Glutamatergic neuron (in vitro differentiated cells): ENCODE measurements at places on chromosomes 5 and 9.

GRCh38 chr5:80277191-80277590, 21.3 kb upstream of the SERINC5 start:
- no peak for DNase-seq

- no peak for DNase-seq
These were observed 6.5 kb downstream of the TNPO1 start for GRCh38 chr5:72822944-72823343.

DNA sequence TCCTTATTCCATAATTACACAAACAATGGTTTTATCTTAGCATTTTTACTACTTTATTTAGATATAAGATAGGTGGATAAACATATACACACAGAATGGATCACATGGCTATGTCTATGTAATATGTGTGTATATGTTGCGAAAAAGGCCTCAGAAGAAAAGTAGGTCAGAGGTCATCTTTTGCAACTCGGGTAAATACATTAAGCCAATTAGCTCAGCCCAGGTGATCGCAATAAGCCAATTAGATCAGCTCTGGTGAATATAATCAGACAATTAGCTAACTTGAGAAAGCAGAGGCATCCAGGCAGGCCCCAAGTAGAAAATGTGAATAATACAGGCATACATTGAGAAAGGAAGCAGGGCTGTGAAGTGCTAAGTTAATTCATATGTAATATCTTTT, 24.3 kb downstream of the SLCO4C1 start:
- no peak for DNase-seq

DNA sequence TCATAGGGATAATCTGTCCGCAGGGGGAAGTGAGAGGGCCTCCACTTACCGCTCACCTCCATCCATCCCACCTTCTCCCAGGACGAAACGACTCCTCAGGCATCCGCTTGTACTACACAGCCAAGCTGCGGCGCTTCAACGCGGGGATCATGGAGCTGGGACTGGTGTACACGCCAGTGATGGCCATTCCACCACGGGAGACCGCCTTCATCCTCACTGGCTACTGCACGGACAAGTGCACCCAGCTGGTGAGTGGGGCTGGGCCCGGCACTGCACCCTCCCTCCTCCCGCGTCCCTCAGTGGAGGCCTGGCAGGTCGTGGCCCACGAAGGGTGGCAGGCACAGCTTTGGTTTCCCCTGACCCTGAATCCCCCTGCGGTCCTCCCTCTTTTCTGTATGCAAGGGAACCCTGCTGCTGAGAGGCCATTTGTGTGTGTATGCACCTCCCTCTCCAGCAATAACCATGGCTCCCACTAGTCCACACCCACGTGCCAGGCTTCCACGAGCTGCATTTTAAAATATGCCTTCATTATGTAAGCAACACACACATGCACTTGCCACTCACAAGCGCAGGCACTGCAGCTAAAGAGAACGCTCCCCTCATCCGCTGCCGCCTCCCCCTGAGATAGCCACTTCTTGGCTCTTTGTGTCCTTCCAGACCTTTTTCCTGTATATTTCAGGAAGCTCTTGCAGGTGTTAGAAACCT, 11.8 kb downstream of the DBH start:
- no peak for DNase-seq

DNA sequence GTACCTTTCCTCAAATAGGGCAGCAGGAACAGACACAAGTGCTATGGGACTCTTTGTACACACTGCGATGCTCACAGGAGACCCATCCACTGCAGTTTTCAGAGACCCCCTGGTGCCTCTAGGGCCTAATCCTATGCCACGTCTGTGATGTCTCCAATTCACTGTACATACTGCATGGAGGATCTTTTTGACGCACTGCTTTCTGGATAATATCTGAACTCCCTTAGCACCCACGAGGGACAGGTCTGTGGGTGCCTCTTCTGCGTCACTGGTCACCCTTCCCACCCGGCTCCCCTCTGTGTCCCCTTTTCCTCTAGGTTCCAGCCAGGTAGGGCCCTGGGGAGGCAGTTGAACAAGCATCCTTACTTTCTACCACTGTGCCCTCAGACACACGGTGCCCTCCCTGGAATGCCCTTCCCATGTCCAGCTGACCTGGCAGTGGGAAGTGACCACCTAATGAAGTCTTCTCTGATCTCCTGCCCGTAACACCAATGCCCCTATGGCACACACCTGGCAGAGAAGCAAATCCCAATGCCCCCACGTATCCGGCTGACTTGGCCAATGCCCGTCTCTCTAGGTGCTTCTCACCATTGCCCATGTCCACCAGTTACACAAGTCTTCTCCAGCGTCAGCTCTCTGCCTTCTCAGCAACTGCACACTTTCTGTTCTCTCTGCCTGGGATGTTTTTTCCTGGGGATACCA, 41.5 kb downstream of the FOXI1 start:
- no peak for DNase-seq

DNA sequence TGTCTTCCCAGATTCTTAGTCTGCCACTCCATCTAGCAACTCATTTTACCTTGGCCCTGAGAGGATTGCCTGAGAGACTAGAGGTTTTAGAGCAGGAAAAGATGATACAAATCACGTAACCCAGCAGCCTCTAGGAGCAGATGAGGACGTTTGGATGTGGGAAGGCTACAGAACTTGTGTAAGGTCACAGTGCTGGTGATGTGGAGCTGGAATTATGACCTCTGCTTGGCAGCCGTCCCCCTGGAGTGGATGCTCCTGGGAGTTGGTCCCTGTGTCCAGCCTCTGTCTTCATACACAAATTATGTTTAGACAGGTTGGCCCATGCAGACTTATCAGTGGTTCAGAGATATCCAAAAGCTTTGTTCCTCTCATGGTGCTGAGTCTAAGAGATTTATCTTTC, 499.0 kb downstream of the EBF1 start:
- no peak for DNase-seq

DNA sequence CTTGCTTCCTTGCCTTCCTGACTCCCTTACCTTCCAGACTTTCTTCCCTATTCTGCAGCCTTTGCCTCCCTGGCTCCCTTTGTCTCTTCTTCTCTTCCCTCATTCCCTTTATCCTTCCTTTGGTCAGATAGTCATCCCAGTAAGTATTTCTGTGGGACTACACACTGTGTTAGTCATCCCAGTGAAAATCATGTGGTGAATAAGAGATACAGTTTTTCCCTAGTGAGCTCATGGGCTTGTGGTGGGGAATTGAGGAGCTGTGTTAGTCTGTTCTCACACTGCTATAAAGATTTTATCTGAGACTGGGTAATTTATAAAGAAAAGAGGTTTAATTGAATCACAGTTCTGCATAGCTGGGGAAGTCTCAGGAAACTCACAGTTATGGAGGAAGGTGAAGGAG, 109.8 kb upstream of the EDIL3 start:
- DNase-seq = no peak

DNA sequence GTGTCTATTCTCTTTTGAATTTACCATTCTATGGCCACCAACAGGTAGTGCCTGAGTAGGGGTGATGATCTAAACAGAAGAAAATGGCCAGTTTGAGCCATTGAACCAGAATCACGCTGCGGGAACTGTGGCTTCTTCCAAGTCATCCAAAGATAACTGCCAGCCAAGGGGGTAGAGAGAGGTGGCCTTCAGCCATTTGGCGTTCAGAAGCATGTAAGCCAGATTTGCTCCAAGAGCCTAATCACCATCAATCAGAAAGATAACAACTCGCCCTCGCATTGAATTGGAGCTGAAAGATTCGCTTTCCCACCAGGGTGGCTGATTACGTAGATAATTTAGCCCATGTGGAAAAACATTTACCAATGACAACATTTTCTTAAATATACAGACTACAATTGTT, 1302.7 kb upstream of the DMAC1 start:
- DNase-seq = no peak

DNA sequence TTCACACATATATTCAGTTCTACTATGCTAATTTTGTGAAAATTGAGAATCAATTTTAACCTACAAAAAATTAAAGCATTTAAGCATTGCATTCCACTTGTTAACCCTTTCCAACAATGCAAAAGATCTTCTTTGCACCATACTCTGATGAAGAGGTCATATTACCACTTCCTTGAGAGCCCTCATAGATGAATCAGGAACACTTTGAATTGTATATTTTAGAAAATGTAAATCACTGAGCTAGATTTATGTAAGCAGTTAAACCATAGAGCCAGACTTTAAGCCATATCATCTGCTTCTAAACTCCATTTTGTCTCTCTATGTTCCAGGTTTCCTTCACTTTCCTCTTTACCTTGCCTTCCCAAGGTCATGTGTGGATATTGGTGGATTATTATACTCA, 56.5 kb upstream of the CDH18 start:
- DNase-seq = no peak

DNA sequence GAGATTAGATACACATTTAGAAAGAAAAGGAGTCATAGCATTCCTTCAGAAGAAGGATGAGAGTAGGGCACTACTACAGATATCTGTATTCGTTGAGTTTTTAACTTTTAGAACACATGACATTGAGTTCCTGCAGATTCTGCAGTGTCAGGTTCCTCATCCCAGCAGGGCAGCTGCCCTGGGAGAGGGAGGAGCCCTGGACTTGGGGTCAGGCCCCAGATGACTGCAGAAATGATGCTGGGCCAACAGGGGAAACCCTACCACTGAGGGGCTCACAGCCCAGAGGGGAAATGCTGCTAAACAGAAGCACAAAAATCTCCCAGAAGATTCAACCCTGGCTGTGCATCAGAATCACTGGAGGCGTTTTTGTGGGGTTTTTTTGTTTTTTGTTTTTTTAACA, 68.9 kb upstream of the TAF1L start:
- no peak for DNase-seq

DNA sequence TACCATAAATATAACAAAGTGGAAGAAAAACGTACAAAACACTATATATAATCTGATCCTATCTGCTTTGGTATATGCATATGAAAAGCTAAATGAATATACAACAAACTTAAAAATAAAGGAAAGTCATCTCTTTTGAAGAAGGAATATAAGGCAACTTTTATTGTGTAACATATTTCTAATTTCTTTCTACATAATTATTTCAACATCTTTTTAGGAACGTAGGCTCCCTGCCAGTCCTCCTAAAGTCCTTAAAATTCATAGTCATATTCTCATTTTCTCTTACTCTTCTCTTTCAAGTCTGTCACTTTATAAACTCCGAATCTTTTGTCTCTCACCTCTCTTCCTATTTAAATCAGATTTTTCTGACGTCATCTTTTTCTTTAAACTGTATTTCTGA, 9.6 kb downstream of the DEPDC1B start:
- no peak for DNase-seq

- no peak for DNase-seq
These were observed 119.2 kb upstream of the SV2C start for GRCh38 chr5:75964008-75964407.

GRCh38 chr9:8855046-8855445, 1055.5 kb upstream of the DMAC1 start:
- DNase-seq = no peak

GRCh38 chr5:395156-395920, 47.6 kb upstream of the EXOC3 start:
- no peak for DNase-seq

DNA sequence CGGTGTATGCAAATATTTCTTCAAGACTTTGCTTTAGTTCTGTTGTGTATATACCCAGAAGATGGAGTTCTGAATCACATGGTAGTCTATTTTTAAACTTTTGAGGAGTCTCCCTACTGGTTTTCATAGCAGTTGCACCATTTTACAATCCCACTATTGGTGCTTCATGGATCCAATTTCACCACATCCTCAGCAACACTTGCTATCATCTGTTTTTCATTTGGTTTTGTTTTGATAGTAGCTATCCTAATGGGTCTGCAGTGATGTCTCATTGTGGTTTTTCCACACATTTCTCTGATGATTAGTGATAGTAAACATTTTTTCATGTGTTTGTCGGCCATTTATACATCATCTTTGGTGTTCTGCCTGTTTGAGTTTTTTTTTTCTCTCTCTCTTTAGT, 1339.3 kb downstream of the EFNA5 start:
- DNase-seq = no peak

GRCh38 chr5:27475063-27475462, 436.7 kb upstream of the CDH9 start:
- DNase-seq = no peak

DNA sequence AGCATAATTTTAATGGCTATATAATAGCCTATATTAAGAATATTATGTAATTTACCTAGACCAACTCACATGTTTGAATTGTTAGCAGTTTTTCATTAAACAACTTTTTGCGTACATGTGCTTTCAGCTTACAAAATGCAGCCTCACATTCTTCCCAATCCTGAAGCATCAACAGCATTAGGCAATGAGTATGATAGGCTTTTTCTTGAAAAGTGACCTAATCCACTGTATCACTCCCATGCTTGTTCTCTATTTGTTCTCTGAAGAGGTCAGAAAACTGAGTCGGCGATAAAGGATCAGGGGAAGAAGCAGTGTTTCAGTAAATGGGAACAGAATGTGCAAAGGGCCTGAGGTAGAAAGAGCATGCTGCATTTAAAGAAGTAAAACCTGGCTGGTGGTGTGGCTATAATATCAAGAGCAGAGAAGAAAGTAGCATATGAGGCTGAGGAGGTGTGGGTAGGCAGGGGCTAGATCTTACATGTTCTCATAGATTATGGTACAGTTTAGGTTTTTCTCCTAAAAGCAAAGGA, 212.4 kb downstream of the SAXO1 start:
- DNase-seq = no peak

DNA sequence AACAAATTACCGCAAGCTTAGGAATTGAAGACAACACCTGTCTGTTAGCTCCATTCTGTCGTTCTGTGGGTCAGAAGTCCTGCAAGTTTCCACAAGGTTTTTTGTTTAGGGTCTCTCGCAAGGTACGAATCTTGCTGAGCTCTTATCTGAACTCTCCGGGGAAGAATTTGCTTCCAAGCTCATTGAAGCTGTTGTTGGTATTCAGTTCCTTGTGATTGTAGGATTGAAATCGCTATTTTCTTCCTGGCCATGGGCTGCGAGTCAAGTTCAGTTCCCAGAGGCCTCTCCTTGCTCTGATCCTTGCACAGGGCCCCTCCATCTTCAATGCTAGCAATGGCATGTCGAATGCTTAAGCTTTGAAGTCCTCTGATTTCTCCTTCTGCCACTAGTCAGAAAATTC, 53.5 kb upstream of the CNTLN start:
- no peak for DNase-seq

DNA sequence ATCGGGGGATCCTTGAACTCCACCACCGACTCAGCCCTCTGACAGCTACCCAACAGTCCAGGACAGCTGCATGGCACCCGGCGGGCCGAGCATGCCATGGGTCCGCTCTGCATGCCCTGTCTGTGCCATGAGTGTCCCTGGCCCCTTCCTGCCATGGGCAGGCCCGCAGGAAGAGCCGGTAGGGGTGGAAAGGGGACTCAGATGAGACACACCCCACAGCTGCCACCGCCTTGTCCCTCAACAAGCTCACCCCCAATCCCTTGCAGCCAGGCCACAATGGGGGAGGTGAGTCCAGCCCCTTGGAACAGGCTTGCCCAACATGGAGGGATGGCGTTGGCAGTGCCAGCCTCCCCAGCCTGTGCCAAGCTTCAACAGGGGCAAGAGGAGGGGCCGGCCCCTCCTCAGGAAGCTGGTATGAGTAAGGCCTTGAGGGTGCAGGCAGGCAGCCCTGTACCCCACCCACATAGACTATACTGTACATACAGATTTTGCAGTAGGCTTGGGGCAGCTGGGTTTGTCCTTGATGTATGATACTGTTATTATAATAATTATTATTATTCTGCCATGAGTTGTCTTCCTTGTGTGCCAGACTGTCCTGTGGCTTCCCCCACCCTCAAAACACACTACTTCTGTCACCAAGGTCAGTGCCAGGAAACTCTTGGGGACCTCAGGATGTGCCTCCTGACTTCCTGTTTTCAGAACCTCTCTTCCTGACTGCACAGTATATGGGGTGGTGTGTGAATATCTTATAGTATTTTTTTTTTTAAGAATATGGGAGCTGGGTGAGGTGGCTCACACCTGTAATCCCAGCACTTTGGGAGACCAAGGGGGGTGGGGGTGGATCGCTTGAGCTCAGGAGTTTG, 12.0 kb upstream of the SLC34A1 start:
- DNase-seq = no peak
